ENCODE measurements at places on chromosomes 1 and 21.

- DNase-seq = no peak
These were observed 588 bp upstream of the WNT3A start for GRCh38 chr1:228006034-228006785.

GRCh38 chr1:220338759-220339158, 66.5 kb upstream of the RAB3GAP2 start:
- DNase-seq = no peak

GRCh38 chr21:46195595-46196195, 11.4 kb upstream of the SPATC1L start:
- DNase-seq = no peak

- DNase-seq = no peak
These were observed 22.2 kb upstream of the RSPO1 start for GRCh38 chr1:37656881-37657280.

- DNase-seq = no peak
These were observed 10.0 kb upstream of the EFHD2 start for GRCh38 chr1:15399710-15400109.

DNA sequence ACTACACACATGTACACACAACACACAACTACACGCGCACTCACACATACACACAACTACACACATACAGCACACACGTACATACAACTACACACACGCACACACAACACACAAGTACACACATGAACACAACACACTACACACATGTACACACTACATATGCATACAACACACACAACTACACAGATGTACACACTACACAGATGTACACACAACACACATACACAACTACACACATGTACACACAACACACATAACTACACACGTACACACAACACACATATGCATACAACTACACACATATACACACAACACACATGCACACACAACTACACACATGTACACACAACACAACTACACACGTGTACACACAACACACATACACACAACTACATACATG, 318.6 kb downstream of the CAMTA1 start:
- DNase-seq = no peak

All from stimulated activated CD8-positive, alpha-beta memory T cell treated with anti-CD3 and anti-CD28 coated beads, Interleukin-4, amount 100 ng/mL, for 1 hour (primary cell).